ENCODE measurements at places on chromosomes 2 and 18.

- DNase-seq, result no peak
Observed at GRCh38 chr2:72744049-72744448, 81.8 kb downstream of the EXOC6B start.

GRCh38 chr2:21229302-21229701, 105.5 kb downstream of the TDRD15 start:
- no peak for DNase-seq

GRCh38 chr2:113178891-113179290, 5.1 kb downstream of the PSD4 start:
- no peak for DNase-seq

DNA sequence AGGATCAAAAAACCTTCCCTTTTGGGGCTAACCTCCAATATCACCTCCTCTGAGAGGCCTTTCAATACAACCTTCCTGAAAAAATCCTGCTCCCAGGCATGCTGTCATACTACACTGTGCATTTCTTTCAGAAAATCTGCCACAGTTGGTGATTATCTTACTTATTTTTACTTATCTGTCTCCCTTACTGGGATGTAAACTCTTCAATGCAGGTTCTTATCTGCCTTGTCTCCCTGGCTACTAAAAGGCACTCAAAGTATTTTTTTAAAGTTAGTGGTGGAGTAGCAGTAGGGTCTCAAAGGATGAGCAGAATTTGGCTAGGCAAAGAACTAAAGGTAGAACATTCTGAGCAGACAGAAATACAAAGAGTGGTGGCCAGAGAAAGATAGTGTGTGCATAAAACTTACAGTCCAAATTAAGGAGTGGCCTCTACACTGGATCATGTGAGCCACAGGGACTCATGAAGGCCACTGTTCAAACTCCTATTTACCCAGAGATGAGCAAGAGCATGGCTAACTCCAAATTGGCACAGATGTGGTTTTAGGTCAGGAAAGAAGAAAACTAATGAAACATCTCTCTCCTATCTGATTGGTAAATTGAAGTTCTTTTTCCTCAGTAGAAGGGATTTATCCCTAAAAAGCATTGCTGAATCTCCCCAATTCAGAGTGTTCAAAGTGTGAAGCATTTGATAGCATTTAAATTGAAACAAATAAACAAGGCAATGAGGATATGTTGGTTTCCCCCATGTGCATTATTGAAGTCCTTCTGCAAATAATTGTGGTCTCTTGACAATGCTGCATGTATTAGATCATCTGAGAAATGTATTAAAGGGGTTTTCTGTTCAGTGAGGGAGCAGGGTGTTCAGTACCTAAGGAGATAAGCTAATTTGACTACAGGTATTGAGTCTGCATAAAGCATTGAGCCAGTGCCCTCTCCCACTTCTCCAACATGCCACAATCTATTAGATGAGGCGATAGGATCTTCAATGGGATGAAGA, 285.5 kb downstream of the MREG start:
- DNase-seq, result no peak

DNA sequence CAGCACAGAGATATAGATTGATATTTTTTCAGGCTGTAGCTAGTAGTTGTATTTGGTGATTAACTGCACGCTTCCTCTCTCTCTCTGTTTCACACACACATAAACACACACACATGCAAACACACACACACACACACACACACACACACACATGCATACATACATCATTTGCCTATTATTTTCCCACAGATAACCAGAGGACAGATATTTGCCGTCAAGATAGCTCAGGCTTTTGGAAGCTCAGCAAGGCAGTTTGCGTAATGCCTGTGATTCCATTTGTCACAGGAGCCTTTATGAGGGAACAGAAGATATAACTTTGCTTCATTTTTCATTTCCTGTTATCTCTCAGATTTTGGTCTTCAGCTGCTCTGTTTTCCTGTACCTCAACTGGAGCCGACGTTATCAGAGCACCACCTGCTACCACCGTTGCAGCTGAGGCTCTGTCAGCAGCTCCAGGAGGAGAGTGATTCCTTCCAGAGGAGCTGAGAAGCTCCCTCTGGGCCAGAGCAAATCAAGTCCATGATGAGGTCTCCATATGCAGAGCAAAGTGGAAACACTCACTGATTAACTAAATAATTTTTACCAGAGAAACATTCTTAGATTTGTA, 341.9 kb upstream of the PIK3C3 start:
- DNase-seq, result no peak

DNA sequence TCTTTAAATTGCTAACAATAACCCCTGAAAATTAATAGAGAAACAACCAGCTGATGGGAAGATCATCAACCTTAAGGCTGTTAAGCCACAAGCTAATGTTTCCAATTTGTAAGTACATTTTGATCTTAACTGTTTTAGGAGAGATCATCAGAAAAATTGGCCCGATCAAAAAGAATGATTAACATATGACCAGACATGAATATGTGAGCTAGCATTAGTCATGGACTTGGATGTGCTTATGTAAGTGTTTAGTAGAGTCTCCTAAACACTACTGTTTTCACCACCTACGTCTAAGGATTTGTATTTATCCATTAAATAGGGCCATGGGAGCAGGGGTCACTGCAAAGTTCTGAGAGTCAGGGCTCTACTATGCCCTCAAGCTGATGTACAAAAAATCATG, 4.3 kb downstream of the LMAN1 start:
- no peak for DNase-seq

GRCh38 chr2:85796046-85796340, 42.2 kb downstream of the ATOH8 start:
- no peak for DNase-seq
